ENCODE measurements at places on chromosomes 3 and 15.

- DNase-seq = no peak
These were observed 71.1 kb upstream of the IMPG2 start for GRCh38 chr3:101391413-101391950.

GRCh38 chr3:49780080-49780974 is 6.0 kb downstream of the IP6K1 start:
- DNase-seq = no peak

DNA sequence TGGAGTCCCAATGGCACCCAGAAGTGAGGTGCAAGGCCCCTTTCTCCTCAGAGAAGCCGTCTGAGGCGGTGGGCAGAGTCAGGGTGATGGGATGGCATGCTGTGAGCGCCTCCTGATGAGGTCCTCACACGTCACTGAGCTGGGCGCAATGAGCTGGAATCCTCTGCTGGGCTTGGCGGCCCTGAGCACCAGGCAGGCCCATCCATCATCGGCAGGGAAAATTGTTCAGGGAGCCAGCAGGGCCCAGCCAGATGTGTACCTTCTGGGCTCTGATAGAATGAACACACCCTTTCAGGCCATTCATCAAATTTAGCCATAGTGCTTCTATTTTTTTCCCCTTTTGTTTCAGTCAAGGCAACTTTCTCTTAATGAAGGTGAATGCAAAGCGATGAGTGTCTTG is 43.7 kb downstream of the FAM3D start:
- DNase-seq = no peak

- DNase-seq = no peak
These were observed 187.1 kb upstream of the LPP start for GRCh38 chr3:187966636-187967406.

DNA sequence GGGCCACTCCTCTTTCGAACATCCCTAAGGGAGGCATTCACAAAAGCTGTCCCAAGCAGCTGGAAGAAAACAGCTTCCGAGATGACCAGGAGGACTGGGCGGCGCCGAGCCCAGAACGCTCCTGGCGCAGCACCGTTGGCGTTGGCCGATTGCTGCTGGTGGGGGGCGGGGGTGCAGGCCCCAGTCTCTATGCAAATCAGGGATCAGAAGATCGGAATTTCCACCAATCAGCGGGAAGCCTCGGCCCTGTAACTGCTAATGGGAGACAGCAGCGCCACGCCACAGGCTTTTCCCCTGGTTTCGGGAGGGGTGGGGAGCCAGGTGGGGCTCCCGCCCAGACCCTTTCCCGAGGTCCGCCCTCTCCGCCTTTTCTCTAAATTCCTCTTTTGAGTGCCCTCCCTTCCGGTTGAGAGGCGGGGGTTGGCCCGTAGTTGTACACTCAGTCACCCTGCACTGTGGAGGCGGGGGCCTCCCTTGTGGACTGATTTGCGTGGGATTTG is 27.0 kb downstream of the HMCES start:
- DNase-seq = no peak
